ENCODE measurements at places on chromosomes 5 and 9.

DNA sequence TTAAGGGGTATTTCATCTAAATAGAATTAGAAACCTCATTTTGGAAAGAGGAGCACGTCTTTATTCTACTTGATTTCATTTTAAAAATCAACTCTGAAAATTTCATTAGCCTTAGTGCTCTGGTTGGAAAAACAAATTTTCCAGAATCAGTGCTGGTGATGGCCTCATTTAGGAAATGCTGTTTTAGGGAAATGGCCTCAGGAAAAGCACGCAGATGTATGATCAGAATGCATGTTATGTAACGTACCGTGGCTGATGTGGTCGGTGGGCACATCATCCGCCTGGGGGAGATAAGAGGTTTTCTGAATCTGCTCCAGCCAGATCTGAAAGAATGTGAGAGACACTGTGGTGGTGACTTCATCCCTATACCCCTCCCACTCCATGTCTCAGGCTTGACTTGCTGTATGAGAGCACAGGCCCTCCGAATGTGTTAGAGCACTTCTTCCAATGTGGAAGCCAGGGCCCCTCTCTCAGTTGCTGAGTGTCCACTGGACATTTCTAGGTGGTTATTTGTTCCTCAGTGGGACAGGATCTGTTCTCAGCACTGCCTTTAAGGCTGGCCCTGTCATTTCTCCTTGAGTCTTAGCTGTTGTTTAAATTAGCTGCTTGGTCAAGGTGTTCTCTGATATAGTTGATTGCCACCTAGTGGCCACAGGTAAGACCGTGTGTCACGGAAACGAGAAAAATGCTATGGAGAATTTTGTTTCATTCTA is 96.5 kb downstream of the ARHGAP26 start:
- peak; percentile 58 for DNase-seq

- DNase-seq, result peak; percentile 52
These were observed 4.5 kb upstream of the GRHPR start for GRCh38 chr9:37417857-37418618.

GRCh38 chr5:149433524-149434131 is 54.5 kb upstream of the IL17B start:
- DNase-seq, result no peak

DNA sequence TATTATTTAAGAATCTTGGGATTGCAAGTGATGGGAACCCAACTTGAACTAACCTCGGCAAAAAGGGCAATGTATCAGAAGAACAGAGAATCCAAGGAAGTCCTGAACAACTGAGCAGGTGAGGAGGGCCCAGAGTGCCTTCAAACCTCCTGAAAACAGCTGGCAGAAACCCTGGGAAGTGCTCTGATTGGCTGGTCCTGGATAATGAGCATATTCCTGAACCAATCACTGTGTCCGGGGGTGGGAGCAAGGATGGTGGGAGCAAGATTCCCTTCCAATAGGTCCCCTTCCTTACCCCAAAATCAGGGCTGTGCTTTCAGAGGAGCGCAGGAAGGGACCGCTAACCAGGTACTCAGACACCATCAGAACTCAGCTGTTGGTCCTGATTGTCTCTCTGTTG is 31.9 kb upstream of the TBC1D2 start:
- DNase-seq, result no peak

- DNase-seq, result no peak
These were observed 198.9 kb downstream of the LURAP1L start for GRCh38 chr9:12973710-12974109.

GRCh38 chr9:34994900-34995669 is 5.5 kb downstream of the DNAJB5 start:
- no peak for DNase-seq

- DNase-seq, result no peak
These were observed 395.1 kb downstream of the CETN3 start for GRCh38 chr5:90014420-90014819.

GRCh38 chr5:150700246-150700593 is 642 bp downstream of the RBM22 start:
- DNase-seq, result no peak

DNA sequence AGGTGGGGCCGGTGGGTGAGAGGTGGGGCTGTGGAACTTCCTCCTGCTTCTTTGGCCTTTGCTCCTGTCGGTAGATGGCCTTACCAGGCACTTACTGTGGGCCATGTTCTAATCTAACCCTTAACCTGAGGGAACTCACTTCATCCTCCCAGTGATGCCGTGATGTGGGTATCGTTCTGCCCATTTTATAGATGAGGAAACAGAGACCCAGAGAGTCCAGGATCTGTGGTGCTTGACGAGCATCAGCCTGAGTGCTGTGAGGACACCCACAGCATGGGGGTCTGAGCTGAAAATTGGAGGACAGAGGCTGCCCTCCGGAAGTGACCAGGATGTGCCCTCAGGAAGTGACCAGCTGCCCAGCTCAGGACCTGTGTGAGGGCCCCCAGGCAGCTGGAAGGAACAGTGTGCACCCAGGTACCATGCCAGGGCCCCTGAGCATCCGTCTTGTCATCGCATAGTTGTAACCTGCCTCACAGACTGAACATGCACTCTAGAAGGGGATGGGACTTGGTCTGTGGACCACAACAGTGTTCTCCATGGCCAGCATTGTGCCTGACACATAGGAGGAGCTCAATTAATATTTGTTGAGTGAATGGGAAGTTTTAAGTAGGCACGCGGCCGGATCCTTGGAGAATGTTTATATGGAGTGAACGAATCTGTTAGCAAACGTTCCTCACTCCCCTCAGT is 8.5 kb downstream of the NEK6 start:
- DNase-seq, result no peak

GRCh38 chr5:52776116-52776515 is 11.6 kb upstream of the ITGA1 start:
- no peak for DNase-seq

GRCh38 chr9:128254855-128255759 is 20.7 kb downstream of the GOLGA2 start:
- DNase-seq, result peak; percentile 44

GRCh38 chr5:15516486-15516885 is 16.5 kb downstream of the FBXL7 start:
- DNase-seq, result no peak

GRCh38 chr9:96006296-96006879 is 130.9 kb downstream of the ERCC6L2 start:
- DNase-seq, result no peak

DNA sequence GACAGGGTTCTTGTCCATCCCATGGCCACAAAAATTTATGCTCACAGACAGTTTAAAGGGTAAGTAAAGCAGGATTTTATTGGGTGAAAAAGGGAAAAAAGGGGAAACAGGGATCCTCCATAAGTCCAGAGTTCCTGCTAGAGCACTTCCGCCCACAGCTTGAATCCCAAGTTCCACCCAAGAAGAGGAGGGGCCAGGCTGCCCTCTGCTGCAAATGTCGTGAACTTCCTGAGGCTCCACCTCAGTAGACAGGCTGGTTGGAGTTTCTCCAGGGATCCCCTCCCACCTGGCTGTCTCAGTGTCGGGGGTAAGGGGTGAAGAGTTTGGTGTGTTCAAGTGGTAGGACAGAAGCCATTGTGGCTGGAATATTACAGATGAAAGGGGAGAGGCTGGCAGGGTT is 275.0 kb upstream of the SGCD start:
- DNase-seq, result no peak

GRCh38 chr9:124780060-124780756 is 3.3 kb downstream of the OLFML2A start:
- peak; percentile 8 for DNase-seq

DNA sequence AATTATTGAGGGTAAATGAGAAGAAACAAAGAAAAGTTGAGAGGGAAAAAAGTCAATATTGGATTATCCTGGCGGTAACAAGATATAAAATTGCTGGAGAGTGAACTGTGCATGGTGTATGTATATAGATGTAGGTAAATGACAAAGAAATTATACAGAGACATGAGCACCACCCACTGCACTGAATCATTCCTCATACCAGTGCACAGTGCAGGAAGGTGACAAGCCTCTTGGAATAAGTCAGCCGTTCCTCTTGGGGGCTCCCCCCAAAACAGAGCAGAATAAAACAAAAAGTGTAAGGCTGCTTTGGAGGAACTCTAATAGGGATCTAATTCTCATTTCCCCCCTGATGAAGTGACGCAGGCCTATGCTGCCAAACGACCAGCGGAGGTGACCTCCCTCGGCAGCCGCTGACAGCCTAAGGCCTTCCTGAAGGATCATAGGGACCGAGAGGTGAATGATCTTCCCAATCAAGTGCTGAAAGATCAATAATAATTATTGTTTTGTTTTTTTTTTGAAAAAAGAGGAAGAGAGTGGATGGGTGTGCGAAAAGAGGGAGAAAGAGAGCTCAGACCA is 245.0 kb downstream of the PSAT1 start:
- no peak for DNase-seq

DNA sequence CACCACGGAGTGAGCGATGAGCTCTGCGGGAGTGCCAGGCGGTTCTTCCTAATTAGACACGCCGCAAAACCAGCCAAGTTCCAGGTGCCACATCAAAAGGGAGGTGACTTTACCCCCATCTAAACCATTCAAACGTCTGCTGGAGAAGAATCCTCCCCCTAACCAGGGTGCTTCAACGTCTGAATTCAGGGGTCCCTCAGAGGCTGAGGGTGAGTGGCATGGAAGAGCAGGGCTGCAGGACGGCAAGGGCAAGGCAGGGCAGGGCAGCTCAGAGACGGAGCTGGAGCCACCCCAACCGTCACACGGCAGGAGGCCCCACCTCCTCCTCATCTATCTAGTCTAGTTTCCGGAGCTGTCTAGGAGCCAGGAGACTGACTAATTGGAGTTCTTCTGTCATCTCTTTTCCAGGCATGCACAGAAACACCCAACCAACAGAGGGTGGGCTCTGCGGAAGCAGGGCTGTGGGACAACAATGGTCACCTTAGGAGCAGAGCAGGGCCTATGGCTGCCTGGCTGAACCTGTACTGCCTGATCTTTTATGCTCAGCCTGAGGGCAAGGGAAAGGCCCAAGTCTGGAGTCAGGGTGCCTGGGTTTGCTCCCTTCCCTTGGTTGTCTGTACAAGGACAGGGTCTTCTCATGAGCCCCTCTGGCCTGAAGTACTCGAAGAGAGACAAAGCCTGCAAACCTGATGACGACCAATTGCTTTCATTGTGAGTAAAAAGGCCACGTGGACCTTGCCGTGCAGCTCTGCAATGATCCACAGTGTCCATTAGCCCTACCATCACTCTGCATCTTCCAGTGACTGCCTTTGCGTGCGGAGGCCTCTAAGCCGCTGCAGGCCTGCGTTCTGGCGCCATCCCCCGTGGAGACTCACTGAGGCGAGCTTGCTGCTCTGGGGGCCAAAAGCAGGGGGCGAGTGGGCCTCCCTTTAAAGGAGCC is 81.0 kb upstream of the SLC25A51 start:
- DNase-seq, result no peak

GRCh38 chr5:173638126-173639040 is 21.9 kb upstream of the BOD1 start:
- no peak for DNase-seq

GRCh38 chr5:11814373-11814772 is 89.9 kb downstream of the CTNND2 start:
- DNase-seq, result no peak

DNA sequence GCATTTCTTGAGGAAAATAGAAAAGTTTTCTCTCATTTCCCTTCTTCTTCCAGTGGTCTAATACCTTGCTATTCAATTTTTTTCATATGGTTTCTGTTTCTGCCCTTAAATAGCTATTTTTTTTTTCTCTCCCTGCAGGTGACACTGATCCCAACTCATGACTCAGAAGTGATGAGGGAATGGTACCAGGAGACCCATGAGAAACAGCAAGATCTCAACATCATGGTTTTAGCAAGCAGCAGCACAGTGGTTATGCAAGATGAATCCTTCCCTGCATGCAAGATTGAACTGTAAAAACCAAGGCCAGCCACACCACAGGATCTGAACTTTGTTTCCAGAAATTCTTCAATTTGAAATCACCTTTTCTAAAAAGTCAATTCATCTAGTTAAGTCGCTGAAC is 97.7 kb downstream of the MAP1B start:
- DNase-seq, result no peak

DNA sequence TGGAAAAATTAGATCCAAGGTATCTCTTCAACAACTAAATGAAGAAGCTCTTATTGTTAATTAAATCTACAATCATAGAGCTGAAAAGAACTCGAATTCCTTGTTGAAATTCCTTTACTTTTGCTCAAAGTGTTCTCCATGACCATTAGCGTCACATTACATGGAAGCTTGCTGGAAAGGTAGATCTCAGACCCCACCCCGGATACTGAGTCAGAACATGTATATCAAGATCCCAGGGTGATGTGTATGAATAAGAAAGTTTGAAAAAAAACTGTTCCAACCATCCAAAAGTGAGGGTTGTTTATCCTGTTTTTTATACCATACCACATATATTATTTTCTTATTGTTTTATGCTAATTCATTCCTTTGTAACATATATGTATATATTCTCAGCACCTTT is 237.1 kb upstream of the PUM3 start:
- DNase-seq, result no peak

GRCh38 chr5:115930630-115931337 is 31.5 kb upstream of the LVRN start:
- DNase-seq, result no peak

DNA sequence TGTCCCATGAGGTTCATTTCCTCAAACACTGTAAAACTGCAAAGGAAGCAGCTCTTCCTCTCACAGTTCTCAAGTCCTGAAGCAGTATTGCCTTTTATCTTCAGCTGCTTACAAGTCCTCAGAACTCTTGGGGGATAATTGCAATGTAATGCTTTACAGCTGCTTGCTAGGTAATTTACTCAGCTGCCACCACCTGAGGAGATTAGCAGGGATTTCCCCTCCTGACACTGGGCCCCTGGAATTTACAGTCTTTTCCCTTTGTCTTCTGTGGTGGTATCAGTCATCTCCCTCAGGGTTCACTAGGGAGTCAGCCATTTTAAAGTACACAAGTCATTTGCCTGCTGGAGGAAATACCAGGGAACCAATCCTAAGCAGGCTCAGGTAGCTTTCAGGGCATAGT is 754.3 kb upstream of the GRAMD2B start:
- DNase-seq, result no peak

GRCh38 chr5:138716456-138716924 is 36.7 kb upstream of the CTNNA1 start:
- DNase-seq, result no peak

- peak; percentile 35 for DNase-seq
These were observed 35.5 kb upstream of the GLRX start for GRCh38 chr5:95858023-95858461.

DNA sequence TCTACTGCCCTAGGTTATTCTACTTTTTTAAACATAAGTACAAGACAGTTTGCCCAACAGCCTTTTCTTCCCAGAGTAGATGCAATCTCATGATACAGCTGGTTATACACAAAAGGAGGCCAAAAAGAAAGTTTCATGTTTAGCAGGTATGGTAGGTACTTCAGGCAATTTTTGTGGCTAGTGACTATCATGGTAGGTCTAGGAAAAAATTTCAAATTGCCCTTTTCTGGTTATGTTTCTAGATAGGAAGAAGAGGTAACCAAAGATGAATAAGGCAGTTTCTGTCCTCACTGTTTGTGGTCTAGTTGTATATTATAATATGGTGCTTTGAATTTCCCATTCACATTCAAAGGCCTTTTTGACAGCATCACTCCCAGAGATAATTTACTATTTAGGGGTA is 19.7 kb downstream of the MEGF9 start:
- no peak for DNase-seq

GRCh38 chr9:98220911-98221310 is 28.5 kb upstream of the CORO2A start:
- DNase-seq, result no peak

GRCh38 chr9:131700765-131701435 is 39.0 kb downstream of the RAPGEF1 start:
- DNase-seq, result no peak

GRCh38 chr9:76557674-76558225 is 98.8 kb downstream of the GCNT1 start:
- DNase-seq, result no peak

- DNase-seq, result no peak
These were observed 171.7 kb downstream of the TTLL11 start for GRCh38 chr9:121921444-121921843.

- DNase-seq, result no peak
These were observed 191.0 kb downstream of the CACNA1B start for GRCh38 chr9:138068601-138069035.

Measured in mucosa of gallbladder (tissue), 1 donor.